ENCODE measurements at places on chromosomes 3 and 15. TPM values are rescaled to one million over a fixed set of nuclear protein-coding genes. Genes with fewer than 3 reads are reported as not detected.

Gene PLSCR5
- total RNA-seq, result not detected

Gene ADIPOQ
- total RNA-seq, result 8.2 TPM

Gene ECE2
- not detected for total RNA-seq

Gene ISG20
- 5.3 TPM for total RNA-seq

Gene TEX9
- total RNA-seq, result 12.5 TPM

Gene CGNL1
- 3.5 TPM for total RNA-seq

Gene BNC1
- total RNA-seq, result not detected

Gene GLDN
- 3.4 TPM for total RNA-seq

Gene LRRC2
- total RNA-seq, result not detected

Gene DNASE1L3
- total RNA-seq, result 10.0 TPM

Gene TKT
- 219 TPM for total RNA-seq

Gene VPS13C
- total RNA-seq, result 33.6 TPM

Gene ZKSCAN7
- total RNA-seq, result not detected

Gene OIP5
- not detected for total RNA-seq

Gene C3orf20
- not detected for total RNA-seq

Gene CHL1
- total RNA-seq, result 0.53 TPM

Measured in ascending aorta (tissue), 2 donors.